ENCODE measurements at places on chromosomes 4 and X. TPM values are rescaled to one million over a fixed set of nuclear protein-coding genes. Genes with fewer than 3 reads are reported as not detected.

Gene NDST3
- not detected for total RNA-seq

Gene THAP6
- 27.3 TPM for total RNA-seq

Gene SYN1
- total RNA-seq: not detected

Gene PGK1
- total RNA-seq: 334 TPM

Gene SOWAHD
- total RNA-seq: 0.76 TPM

Gene OTC
- total RNA-seq: not detected

All from gastrocnemius medialis (tissue), 4 donors.